H1 (cell line): ENCODE measurements at places on chromosomes 3 and 15. TPM values are rescaled to one million over a fixed set of nuclear protein-coding genes. Genes with fewer than 3 reads are reported as not detected.

Gene DAZL
- 2.3 and 3.4 TPM in 2 replicates for total RNA-seq

Gene UNC13C
- total RNA-seq = 0.13 and 0.42 TPM in 2 replicates

Gene KBTBD13
- not detected in 2 replicates for total RNA-seq

Gene RGMA
- total RNA-seq = 39.8 and 41.8 TPM in 2 replicates

Gene ALDH1A3
- total RNA-seq = 5.5 and 5.7 TPM in 2 replicates

Gene TTLL13
- 0.19 TPM in 1 of 2 replicates, not detected in the other for total RNA-seq

Gene SLC35G2
- 4.7 and 5.2 TPM in 2 replicates for total RNA-seq

Gene LRRIQ4
- not detected in 2 replicates for total RNA-seq

Gene TRPM1
- not detected in 2 replicates for total RNA-seq

Gene OXSM
- 1.7 and 2.2 TPM in 2 replicates for total RNA-seq

Gene CYP19A1
- not detected in 2 replicates for total RNA-seq

Gene SHC4
- 0.30 and 0.54 TPM in 2 replicates for total RNA-seq

Gene MKRN3
- total RNA-seq = not detected in 2 replicates

Gene STT3B
- 131 and 134 TPM in 2 replicates for total RNA-seq

Gene BOC
- total RNA-seq = 6.0 and 6.9 TPM in 2 replicates

Gene SERPINI2
- 0.25 and 0.26 TPM in 2 replicates for total RNA-seq

Gene TMEM45A
- total RNA-seq = 12.3 and 12.9 TPM in 2 replicates

Gene C3orf20
- not detected in 2 replicates for total RNA-seq

Gene C3orf49
- total RNA-seq = not detected in 2 replicates
